ENCODE measurements at places on chromosomes 3 and 15.

GRCh38 chr3:107894998-107895397 is 195.8 kb downstream of the CD47 start:
- no peak for DNase-seq

- DNase-seq, result no peak
Observed at GRCh38 chr3:5349343-5349742, 161.8 kb downstream of the EDEM1 start.

DNA sequence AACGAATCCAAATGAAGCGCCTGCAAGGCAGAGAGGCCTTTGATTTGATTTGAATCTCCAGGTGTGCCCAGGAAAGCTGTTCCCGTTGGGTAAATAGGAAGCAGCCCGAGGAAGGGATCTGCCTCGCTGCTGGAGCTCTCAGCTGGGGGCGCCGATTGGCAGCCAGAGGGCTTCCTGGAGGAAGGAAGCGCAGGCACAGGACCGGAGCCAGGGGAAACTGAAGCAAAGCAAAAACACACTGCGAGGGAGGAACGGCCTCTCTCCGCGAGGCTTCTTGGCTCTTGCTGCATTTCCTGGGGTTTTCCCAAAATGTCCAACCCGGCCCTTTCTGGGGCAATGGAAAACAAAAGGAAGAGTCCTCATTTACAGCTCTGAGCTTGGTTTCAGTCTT is 80.3 kb downstream of the TMEM266 start:
- peak; percentile 97 for DNase-seq

GRCh38 chr3:178036451-178037144 is 499.6 kb upstream of the KCNMB2 start:
- DNase-seq, result no peak

GRCh38 chr3:70989174-70989573 is 594.4 kb downstream of the FOXP1 start:
- no peak for DNase-seq

DNA sequence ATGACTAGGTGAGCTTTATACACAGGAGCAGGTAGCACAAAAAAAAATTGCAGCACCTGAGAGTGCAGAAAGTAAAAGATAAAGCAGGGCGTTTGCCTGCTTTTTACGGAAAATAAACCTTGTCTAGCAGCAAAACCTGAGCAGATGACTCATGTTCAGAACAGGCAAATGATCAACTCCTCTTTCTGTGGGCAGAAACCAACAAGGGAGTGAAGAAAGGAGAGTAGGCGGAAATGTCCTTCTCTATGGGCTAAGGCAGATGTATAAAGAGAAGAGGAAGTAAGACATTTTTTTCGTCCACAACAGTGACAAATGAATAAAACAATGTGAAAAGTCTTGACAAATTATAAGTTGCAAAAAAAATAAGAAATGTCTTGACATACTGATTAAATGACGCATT is 24.5 kb upstream of the GMNC start:
- DNase-seq, result no peak

- DNase-seq, result no peak
Observed at GRCh38 chr3:99330924-99331532, 307.4 kb upstream of the COL8A1 start.

DNA sequence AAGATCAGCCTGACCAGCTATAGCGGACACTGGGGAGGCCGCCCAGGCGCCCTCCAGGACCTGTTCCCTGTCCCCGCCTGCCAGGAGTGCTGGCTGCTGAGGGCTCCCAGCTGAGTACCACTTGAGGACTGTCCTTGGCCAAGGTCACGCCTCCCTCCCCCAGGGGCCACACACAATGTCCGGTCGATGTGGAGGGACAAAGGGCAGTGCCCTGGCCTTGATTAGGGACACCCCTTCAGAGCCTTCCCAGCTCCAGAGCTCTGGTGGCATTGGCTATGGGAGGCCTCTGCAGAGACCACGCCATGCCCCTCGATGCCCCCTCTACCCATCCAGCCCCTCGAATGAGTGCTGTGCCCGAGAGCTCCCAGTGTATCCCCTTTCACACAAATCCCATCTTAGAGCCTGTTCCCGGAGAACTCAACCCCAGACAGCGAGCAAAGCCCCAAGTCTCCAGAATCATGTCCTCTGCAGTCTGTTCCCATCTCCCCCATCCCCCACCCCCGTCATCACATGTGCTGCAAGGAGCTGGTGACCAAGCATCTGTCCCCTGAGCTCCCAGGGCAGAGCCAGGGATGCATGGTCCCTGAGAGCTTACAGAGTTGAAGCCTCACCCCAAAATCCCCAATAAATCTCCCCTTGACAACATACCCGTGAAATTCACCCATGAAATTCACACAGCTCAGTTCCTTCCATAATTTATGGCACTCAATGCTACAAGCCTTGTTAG is 158.9 kb downstream of the NUP210 start:
- DNase-seq, result no peak

- DNase-seq, result no peak
Observed at GRCh38 chr3:183540501-183541234, 14.8 kb downstream of the KLHL6 start.

DNA sequence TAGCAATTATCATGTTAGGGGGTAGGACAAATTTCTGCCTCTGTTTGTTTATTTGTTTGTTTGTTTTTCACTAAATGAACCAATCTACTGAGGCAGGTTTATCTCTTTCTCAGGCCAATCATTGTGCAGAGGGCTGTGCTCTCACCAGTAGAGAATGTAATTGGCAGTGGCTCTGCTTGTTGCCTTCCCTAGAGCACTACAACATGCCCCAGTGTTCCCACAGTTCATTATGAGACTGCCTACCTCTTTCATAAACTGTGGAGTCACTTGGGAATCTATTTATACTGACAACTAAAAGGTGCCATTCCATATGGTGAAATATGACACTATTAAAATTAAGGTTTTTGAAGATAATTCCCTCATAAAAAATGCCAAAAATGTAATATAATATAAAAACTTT is 196.3 kb upstream of the ALCAM start:
- DNase-seq, result no peak

- DNase-seq, result no peak
Observed at GRCh38 chr3:128413003-128413370, 53.7 kb downstream of the DNAJB8 start.
